NAMALWA (cell line): ENCODE measurements at places on chromosomes 5 and 9.

DNA sequence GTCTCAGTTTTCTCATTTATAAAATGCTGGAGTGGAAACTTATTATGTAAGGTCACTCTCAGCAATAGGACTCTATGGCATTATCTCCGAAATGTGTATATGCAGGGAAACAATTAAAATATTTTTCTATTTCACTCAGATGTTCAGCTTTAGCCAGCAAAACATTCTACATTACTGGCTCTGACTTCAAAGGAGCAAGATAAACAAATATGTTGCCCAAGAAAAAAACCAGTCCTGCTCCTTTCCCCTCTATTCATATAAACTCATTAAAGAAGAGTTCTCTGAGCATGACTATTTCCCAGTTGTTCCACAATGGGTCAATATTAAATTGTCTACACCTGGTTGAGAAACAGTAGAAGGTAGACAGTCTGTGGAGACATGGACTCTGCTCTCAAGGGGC lies 155.0 kb downstream of the NPR3 start:
- DNase-seq, result no peak

GRCh38 chr5:153746440-153746839 lies 256.0 kb downstream of the GRIA1 start:
- no peak for DNase-seq

DNA sequence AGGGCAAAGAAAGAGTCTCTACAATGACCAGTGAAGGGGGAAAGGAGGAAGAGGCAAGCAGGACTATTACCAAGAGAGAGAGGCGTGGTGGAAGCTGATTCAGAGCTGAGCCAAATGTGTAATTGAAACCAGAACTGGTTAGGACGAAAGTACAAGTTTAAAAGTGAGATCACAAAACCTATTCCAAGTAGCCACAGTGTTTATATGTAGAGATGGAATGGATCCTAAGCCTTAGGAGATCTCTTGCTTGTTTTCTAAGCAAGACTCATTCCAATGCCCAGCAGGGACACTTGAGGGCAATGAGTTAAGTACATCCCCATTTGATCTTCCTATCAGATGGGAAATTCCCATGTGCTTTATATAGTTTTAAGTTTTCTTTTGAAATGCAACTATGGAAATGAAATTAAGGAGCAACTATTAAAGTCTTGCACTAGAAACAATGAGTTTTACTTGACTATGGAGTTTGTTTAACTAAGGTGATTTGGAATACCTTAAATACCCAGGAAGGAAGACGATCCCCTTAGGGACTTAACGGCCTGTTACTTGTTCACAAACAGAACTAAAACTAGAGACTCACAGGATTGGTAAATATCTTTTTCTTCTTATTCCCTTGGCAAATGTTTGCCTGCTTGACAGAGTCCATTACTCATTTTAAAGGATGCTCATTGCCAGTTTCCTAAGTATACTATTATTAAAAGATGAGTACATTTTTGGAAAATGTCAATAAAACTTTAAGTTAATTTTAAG lies 51.1 kb upstream of the SNX2 start:
- DNase-seq, result no peak

GRCh38 chr5:34037726-34038125 lies 5.3 kb downstream of the C1QTNF3 start:
- no peak for DNase-seq

GRCh38 chr9:136694163-136694871 lies 7.1 kb upstream of the AGPAT2 start:
- peak; percentile 41 for DNase-seq

DNA sequence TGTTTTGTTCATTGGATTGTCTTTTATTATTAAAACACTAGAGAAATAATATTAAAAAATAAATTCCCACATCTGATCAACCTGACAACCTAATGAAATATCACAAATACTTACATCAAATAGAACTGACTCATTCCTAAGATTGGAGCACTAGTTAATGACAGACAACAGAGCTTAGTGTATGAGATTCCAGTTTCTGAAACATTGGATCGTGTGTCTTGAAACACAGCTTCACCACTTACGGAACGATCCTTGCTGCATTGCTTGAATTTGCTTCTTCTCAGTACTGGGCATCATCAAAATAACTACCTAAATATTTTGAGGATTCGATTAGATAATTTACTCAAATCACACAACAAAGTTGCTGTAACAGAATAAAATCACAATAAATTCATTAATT lies 667.2 kb upstream of the CDH18 start:
- no peak for DNase-seq

DNA sequence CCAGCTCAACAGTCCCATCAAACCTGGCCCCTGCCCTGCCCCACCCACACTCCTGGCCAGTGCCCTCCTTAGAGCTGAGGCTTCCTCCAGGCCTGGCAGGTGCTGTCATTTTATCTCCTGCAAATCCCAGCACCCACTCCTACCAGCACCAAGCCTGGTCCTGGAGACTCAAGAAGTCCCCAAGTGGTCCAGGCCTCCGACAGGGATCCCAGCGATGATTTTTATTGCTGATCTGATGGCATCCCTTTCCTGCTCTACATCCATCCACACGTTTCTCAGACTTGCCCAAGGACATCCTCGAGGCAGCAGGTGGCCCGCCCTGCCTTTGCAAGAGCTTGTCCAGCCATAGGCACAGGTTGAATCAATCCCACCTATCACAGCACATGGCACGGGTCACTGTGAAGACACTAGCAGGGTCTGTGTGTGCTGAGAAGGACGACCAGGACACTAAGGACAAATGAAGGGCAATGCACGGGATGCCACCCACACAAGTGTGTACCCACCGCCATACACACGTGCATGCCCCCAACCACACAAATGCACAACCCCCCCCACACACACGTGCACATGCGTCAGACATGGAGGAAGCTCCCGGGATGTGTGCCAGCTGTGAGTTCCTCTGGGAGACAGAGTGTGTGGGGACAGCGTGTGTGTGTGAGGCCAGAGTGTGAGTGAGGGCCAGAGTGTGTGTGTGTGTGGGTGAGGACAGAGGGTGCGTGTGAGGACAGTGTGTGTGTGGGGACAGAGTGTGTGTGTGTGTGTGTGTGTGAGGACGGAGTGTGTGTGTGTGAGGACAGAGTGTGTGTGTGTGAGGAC lies 62.4 kb upstream of the UBAC1 start:
- no peak for DNase-seq

DNA sequence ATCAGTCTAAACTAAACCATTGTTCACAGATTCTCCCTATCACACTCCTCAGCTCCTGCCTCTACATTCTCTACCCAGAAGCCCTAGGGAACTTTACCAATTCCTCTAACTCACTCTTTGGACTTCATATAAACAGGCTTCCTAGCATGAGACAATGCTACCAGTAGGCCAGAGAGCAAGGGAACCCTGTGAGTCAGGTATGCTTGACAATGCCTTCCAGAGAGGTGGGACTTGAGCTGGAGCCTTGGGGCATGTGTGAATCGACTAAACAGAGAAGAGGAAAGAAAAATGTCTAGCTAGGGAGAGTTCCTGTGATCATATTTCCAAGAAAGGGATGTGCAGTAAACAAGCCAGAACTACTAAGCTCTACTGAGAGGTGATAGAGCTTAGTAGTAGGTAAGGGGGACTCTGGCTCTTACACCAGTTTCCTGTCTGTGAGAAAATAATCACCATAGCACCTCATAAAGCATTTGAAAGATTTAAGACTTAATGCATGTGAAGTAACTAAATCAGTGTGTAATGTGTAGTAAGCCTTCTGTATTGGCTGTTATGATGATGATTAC lies 6.4 kb upstream of the RFK start:
- DNase-seq, result no peak

GRCh38 chr9:69279084-69279731 lies 45.8 kb upstream of the ENTREP1 start:
- no peak for DNase-seq

- DNase-seq, result no peak
These were observed 192.4 kb downstream of the OLFM1 start for GRCh38 chr9:135279834-135280393.
